ENCODE measurements at places on chromosomes 13 and 19. TPM values are rescaled to one million over a fixed set of nuclear protein-coding genes. Genes with fewer than 3 reads are reported as not detected.

The SLC5A5 gene
- 1.4 TPM for total RNA-seq

The SKA3 gene
- 39.4 TPM for total RNA-seq

The PSG5 gene
- not detected for total RNA-seq

The SGCG gene
- not detected for total RNA-seq

The ZNF793 gene
- total RNA-seq = 3.5 TPM

The KCNN4 gene
- 89.2 TPM for total RNA-seq

The R3HDM4 gene
- 56.9 TPM for total RNA-seq

Data from activated CD8-positive, alpha-beta memory T cell treated with anti-CD3 and anti-CD28 coated beads for 36 hours (primary cell).